Fibroblast of upper back skin (primary cell): ENCODE measurements at places on chromosomes 1 and 21.

GRCh38 chr1:227621211-227621610, 57.9 kb downstream of the ZNF678 start:
- DNase-seq = no peak

- DNase-seq = no peak
Measured at GRCh38 chr1:42316292-42316691, 18.7 kb downstream of the FOXJ3 start.

- DNase-seq = peak; percentile 36
Measured at GRCh38 chr1:216458812-216459211, 35.6 kb upstream of the USH2A start.

- no peak for DNase-seq
Measured at GRCh38 chr1:101086783-101087182, 61.2 kb upstream of the DPH5 start.

DNA sequence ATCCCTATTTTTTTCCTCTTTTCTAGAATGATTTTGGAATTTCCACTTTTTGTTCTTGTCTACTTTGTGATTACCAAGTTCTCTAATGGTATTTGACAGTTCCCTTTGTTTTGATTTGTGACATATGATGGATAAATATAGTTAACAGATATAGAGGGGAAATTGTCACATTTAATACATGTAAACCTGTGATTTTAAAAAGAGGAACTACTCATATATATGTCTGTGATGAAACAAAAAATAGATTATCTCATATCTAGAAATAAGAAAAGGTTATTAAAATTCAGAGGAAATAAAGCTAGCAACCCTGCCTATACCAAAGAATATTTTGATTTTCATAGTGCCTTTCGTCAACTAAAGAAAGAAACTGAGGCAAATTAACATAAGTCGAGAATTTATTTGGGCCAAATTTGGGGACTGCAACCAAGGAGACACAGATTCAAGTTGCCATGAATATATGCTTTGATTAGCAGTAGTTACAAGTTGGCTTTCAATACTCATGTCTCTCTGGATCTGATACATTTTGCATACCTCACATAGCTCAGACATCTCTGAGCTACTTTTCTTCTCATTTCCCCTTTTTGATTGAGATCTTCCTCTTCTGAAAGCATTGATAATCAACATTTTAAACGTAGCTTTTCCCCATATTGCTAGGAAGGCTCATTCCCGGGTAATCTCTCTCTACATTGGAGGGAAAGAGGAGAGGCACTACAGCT, 15.6 kb upstream of the C21orf91 start:
- DNase-seq = no peak

DNA sequence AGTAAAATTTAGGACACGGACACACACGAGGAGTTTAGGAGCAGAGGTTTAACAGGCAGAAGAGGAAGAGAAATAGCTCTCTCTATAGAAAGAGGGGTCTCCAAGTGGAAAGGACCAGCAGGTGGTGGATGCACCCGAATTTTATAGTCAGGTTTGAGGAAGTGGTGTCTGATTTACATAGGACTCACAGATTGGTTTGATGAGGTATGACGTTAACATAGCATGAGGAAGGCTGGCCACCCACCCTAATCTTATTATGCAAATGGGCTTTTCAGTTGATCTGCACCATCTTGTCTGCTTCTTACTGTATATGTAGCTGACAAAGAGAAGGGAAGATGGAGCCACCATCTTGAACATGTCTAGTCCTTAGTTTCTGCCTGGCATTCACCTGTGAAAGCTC, 52.5 kb upstream of the RGS2 start:
- DNase-seq = no peak

GRCh38 chr1:40844887-40845878, 17.0 kb downstream of the CITED4 start:
- DNase-seq = no peak

- no peak for DNase-seq
Measured at GRCh38 chr1:223319398-223319797, 44.6 kb downstream of the SUSD4 start.
